MCF 10A (cell line): ENCODE measurements at places on chromosomes 2 and 18.
A peak's percentile ranks its signal among the peaks of the same experiment; 100 is the strongest.

GRCh38 chr2:135219226-135219625, 167.1 kb downstream of the RAB3GAP1 start:
- DNase-seq = no peak

DNA sequence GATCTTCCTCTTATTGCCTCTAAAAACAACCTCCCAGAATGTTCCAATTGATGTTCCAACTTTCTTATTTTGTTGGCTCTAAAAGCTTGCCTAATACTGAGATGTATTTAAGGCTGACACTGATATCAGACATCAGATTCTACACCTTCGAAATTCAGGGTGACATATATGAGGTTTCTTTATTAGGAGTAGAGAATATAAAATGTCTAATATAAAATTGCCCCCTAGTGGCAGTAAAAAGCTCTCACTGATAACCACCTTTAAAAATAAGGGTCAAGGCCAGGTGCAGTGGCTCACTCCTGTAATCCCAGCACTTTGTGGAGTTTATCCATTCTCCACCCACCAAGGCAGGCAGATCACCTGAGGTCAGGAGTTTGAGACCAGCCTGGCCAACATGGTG, 789.7 kb upstream of the SLC39A10 start:
- DNase-seq = peak; percentile 45

DNA sequence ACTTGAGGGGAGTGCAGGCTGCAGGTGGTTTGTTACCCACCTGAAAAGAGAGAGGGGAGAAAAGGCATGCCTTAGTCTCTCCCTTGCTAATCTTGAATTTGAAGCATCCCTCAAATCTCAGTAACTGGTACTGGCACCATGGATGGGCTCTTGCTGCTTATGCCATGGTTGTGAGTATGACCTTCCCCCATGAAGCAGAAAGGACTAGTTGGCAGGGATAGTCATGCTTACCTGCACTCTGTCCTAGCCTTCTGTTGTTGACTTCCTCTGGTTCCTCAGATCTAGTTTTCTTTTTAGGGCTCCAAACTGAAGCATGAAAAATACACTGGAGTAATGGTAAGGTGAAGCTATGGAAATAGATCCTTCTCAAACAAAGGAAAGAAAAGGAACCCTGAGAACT, 191.2 kb downstream of the SPAG16 start:
- no peak for DNase-seq

- no peak for DNase-seq
Measured at GRCh38 chr2:211376410-211376809, 820.0 kb downstream of the CPS1 start.

DNA sequence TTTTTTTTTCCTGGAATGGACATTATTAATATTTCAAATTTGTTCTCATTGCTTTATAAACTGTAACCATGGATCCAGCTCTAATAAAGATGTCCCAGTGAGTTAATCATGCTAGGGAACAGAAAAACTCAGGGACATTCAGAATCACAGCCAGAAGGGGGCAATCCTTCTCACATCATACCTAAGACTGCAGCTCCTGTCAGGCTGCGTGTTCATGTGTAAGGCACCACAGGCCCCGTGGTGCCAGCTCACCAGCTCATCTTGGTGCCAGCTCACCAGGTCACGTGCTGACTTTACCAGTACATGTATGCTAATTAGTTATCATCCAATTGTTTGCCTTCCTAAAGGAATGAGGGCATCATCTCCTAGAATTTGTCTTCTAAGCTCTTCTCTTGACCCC, 84.7 kb upstream of the NEDD4L start:
- DNase-seq = peak; percentile 84

- DNase-seq = peak; percentile 29
Measured at GRCh38 chr2:48707466-48707865, 48.1 kb downstream of the LHCGR start.

DNA sequence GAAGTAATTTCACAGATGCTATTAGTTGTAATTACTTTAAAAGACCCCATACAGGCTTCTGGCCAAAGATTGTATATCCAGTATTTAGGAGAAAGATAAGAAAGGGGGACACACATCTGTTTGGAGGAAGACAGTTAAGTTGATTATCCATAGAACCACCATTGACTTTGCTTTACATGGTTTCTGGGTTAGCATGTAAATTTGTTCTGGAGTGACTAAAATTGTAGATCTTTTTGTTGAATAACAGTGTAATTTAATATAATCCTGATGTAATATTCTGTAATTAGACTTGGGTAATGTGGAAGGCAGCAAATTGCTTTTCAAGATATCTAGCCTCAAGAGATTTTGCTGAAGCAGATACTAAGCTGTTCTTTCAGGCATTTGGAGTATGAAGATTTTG, 17.2 kb downstream of the COMMD1 start:
- no peak for DNase-seq

GRCh38 chr2:218261423-218262236, 815 bp downstream of the GPBAR1 start:
- DNase-seq = no peak

GRCh38 chr2:120863661-120864320, 128.1 kb downstream of the GLI2 start:
- DNase-seq = peak; percentile 87

DNA sequence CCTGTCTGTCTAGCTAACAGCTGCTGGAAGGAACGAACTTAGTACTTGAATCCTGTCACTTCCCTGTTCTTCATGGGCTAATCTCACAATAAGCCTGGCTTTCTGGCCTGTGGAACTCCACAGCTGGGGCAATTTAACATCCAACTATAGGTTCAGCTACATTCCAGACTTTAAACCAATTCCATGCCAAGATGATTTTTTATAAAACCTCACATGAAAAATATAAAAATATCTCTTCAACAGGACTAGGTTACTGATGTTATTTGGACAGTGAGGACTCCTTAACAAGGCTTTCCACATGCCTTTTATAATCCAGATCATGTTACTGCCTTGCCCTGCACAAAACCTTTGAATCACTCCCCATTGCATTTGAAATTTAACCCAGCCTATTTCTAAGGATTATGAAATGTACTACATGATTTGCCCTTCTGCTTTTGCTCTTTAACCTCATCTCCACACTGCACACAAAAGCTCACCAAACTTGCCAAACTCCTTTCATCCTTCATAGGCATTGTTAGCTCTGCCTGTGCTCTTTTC, 863.2 kb upstream of the CHAC2 start:
- no peak for DNase-seq
